ENCODE measurements at places on chromosomes 11 and 22.

- DNase-seq, result no peak
These were observed 44.0 kb upstream of the AKIP1 start for GRCh38 chr11:8867035-8867434.

GRCh38 chr11:117316197-117316961, at the start of gene BACE1:
Gene BACE1 (minus strand): TSS chr11:117316256. CDS start chr11:117315795, 461 bp downstream.
- peak; percentile 80 for DNase-seq

DNA sequence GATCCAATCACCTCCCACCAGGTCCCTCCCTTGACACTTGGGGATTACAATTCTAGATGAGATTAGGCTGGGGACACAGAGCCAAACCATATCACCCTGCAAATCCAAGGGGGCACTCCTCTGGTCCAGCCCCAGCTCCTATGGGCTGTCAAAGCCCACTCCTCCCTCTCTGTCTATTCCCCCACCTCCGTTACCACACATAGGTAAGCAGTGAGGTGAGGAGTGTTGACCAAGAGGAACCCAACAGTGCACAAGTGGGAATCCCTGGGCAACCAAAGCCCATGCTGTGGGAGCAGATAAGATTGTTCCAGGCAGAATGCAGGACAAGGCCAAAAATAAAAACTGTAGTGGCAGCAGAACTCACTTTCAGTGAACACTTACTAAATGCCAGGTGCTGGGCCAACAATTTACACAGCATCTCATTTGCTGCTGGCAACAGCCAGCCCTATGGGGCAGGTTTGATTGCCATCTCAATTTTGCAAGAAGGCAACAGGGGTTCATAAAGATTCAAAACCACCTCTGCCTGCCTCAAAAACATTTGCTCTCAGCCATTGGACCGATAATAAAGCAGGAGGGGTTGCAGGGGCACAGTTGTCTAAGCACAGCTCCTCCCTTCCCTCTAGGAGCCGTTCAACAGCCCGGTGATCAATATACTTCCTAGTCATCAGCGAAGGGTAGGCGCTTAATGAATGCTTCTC, 8.9 kb downstream of the SDF2L1 start:
- no peak for DNase-seq

- DNase-seq, result no peak
These were observed 12.8 kb downstream of the TNRC6B start for GRCh38 chr22:40190501-40190900.

DNA sequence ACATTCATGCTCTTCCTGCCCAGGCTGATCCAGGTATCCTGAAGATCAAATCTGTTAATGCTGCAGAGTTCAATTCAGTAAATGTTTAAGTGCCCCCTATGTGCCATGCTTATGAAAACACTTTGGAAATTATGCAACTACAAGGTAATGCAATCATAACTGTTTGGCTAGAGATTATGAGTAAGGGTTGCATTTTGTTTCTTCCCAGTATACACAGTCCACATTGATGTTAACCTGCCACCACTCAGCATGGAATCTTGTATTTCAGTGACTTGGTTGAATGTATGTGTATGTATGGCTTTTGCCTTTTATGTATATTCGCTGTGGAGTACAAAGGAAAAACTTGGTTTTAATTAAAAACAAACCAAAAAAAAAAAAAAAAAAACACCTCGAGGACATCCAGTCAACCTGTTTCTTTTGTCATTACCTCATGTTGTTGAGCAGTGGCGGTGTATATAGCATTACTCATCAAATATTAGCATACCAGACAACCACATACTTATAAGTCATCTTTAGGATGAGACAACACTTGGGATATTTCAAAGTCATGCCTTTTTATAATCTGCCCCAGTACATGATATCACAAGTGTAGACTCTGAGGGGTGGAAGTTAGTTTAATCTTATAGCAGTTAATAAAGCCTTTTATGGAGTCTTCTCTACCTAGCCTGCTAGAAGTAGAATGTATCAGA, 86.1 kb upstream of the HORMAD2 start:
- no peak for DNase-seq

DNA sequence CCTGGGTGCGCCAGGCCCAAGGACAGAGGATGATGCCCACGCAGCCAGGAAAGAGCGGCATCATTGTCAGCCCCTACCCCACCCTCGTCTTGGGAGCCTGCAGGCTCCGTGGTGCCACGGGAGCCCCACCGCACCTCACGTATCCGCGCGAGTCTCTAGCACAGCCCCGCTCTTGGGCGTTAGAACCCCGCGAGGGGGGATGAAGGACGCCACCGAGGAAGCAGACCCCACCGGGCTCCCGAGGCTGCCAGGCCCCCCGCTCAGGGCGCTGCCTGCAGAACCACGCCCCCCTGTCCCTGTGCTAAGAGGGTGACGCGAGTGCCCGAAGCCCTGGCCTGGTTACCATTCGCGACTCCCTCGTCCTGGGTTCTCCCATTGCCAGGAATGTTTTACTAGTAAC, 52.3 kb upstream of the MS4A8 start:
- no peak for DNase-seq

GRCh38 chr11:113104691-113105251, 143.6 kb downstream of the NCAM1 start:
- DNase-seq, result no peak

DNA sequence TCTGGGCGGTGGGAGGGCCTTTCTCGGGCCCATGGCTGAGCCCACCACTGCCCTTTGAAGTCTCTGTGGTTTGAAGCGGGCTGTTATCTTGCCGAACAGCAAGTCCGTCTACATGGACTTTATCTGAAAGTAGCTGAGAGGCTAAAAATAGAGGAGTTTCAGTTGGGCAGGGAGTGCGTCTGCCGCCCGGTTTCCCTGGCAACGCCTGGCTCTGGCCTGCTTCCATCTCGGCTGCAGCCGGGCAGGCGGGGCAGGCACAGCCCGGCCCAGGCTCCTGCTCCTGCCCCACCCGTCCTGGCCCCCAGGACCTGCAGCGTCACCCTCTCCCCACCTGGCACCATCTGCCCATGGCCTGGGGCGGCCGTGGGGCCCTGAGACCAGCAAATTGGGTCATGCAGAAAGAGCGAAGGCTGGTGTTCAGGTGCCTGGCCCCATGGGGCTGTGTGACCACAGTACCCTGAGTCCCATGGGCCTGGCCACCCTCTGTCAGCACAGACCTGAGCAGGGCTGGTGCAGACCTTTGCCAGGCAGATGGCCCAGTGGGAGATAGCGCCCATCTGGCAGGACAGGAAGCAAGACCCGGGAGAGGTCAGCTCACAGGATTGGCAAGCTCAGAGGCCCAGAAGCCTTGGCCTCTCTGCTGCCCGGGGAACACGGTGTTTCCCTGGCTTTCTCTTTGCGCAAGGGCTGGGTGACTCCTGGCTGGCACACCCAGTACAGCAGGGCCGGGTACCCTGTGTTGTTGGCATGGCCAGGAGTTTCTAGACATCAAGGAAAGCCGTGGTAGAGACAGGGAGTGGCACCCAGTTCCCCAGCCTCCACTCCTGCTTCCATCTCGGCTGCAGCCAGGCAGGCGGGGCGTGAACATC, 79.1 kb upstream of the KCNQ1OT1 start:
- DNase-seq, result no peak

- DNase-seq, result no peak
These were observed 18.2 kb downstream of the KCNQ1OT1 start for GRCh38 chr11:2681408-2682145.

DNA sequence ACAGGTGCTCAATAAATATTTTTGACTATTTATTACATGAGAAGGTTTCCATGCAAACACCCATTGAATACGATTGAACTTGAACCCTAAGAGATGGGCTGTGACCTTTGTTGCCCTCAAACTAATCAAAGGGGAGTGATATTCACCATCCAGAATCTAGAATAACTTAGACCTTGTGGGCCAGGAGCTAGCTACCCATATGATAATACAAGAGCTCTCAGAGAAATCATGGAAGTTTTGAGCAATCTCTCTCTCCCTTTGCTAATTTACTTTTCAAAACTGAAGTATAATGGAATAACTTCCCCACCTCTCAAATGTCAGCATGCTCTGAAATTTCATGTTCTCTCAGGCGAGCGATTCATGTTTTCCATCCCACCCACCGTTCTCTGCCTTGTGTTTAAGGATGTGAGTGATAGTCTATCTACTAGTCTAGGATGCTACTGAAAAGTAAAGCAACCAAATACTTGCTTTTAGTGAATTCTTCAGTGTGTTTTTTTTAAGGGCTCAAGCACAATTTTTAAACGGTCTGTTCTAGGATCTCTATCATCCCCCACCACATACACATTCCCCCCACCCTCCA, 33.3 kb downstream of the BARX2 start:
- no peak for DNase-seq

DNA sequence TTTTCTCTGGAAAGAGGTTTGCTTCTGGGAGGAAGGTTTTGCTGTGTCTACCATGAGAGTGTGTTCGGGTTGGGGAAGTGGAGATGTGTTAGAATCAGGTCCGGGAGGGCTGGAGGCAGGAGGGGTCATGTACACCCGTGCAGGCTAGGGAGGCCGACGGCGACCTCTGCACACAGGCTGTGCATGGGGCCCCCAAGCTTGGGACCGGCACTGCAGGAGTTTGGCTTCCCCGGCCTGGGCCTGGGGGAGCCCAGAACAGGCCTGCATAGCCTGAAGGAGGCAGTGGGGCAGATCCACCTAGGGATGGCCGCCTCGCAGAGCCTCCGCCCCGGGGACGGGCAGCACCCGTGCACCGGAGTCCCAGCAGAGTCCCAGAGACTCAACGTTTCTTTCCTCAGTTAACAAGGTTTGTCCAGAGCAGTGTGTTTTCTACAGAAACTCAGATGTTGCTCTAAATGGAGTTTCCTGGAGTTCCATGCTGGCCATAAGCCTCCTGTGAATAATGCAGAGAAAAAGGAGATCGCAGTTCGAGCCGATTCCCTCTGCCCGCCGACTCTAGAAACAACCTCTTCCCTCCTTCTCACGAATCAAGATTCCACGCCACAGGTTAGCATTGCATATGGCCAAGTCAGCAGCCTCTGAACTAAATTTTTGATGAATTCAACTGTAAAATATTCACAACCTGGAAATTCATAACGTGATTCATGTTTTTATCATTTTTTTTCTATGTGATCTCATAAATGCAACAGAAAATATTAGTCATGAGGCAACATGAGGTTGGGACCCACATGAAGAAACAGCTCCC, 427.3 kb downstream of the BRD1 start:
- no peak for DNase-seq

- DNase-seq, result no peak
These were observed 523.2 kb upstream of the TENM4 start for GRCh38 chr11:79963856-79964645.

DNA sequence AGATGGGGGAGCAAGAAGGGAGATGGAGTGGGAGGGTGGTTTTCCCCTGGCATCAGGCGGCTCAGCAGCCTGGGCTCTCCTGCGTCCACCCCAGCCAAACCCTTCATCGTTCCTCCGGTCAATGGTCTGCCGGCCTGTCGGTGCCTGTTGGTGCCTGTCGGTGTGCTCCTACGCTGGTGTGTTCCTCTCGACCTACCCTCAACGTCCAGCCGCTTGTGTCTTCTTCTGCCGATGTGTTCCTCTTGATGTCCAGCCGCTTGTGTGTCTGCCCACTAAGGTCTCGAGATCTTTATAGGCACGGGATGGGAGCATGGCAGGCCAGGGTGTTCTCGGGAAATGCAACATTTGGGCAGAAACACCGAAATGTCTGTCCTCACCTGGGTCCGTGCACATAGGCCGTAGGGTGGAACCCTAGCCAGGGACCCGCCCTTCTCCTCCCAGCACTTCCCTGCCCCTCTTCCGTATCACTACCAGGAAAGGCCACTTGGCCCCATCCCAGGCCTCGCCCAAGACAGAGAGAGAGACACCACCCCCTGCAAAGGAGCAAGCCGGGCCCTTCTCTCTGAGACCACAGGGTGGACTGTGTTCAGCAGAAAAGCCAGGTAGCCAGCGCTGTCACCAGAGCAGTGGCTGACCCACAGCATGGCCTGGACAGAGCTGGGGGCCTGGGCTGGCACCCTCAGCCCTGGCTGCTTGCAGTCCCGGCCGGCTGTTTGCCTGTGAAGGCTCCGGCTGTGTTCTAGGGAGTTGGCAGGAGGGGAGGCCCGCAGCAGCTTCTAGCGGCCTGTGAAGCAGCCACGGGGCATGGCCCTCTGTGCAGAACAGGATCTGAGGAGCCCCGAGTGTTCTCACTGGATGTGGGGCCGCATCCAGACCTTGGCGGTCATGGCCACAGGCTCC, 61.6 kb upstream of the KCNQ1OT1 start:
- no peak for DNase-seq

DNA sequence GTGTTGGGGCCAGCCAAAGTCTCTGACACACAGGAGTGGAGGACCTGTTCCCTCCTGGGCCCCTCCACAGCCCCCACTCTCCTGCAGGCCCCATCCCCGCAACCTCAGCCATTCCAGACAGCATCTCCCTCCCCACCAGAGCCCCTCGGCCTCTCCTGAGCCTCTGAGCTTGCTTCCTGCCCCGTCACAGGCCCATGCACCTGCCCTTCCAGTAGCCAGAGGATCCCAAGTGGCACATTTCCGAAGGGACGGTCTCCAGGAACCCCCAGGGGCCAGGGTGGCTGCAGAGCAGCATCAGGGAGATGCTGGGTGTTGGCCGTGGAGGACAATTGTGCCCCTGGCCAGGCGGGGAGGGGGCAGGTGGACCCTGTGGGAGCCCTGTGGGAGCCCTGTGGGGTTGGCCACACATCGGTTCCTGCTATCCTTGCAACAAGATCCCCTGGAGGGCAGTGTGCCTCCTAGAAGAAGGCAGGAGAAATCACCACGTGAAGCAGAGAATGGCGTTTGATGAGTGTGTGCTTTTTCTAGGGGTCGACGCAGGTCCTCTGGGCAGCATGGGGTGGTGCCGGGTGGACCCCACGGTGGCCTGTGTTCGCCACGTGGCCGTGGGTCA, 45.3 kb upstream of the PPARA start:
- no peak for DNase-seq

GRCh38 chr11:25272214-25272613, 775.4 kb downstream of the LUZP2 start:
- no peak for DNase-seq

- no peak for DNase-seq
These were observed 14.9 kb downstream of the RAC2 start for GRCh38 chr22:37229012-37229804.

GRCh38 chr11:59857439-59858434, 8.6 kb downstream of the TCN1 start:
- no peak for DNase-seq

- no peak for DNase-seq
These were observed 164.0 kb upstream of the RASSF10 start for GRCh38 chr11:12845163-12845562.

DNA sequence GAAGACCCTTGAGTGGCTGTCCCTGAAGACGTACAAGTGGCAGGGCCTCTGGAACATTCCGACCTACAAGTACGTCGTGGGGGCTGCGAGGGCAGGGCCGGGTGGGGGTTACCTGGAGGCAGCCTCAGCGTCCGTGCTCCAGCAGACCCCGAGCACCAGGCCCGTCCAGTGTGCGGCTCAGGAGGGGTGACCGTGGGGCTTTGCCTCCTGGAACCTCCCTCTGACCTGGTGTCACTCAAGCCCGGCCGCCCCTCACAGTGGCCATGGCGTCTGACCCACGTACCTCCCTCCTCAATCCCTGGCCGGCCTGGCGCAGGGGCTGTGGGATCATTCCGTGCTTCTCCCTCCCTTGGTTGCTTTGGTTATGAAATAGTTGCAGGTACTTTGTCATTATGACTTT, 18.5 kb downstream of the RNH1 start:
- no peak for DNase-seq
